NCI-H526 (cell line): ENCODE measurements at places on chromosomes 4 and X.

DNA sequence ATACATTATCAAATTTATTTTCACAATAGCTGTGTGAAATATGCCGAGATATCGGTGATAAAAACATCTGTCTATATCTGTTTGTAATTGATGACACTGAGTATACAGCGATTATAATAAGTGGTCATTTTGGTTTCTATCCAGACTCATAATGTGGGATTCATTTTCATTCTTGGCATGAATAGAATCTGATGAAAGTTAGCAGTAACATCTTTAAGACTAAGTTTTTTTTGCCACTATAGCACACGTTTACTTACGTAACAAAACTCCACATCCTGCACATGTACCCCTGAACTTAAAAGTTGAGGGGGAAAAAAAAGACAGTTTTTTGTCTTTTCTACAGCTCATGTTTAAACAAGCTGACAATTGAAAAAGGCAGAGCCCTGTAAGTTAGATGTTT, 86.4 kb downstream of the PPA2 start:
- DNase-seq: no peak

DNA sequence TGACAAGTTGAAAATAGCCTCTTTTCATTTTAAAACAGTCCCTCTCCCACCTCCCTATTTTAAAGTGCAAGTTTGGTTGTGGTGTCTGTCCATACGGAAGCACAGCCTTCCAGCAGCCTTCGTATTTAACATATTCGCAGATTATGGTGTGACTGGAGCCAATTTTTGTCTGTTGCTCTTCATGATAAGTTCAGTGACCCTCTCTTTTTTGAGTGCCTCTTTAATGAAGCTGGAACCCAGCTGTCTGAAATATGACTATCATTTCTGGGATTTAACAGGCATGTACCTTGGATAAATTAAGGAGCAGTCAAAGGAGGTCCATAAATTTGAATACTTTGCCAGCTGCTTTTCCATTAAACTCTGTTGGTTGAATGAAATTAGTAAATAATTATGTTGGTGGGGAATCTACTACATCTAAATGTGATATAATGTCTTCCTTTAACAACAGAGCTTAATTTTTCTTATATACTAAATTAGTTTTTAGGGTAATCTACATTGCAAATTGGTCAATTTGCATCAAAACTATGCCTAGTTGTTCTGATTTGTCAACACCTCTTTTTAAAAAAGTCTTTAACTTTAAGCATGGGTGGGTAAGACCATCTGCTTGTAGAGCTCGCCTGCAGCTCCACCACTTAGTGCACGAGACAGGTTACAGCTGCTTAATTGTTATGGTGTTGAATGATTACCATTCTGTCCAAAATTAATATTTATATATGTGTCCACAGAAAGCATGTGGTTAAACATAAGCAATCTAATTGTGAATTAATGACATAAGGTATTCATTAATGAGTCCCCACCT, 216.6 kb downstream of the DCTD start:
- DNase-seq: no peak

- no peak for DNase-seq
Measured at GRCh38 chr4:65265526-65265925, 404.8 kb downstream of the EPHA5 start.

- no peak for DNase-seq
Measured at GRCh38 chr4:56773346-56773745, 48.2 kb downstream of the SPINK2 start.

- DNase-seq: no peak
Measured at GRCh38 chr4:165190591-165191347, 16.6 kb upstream of the KLHL2 start.

DNA sequence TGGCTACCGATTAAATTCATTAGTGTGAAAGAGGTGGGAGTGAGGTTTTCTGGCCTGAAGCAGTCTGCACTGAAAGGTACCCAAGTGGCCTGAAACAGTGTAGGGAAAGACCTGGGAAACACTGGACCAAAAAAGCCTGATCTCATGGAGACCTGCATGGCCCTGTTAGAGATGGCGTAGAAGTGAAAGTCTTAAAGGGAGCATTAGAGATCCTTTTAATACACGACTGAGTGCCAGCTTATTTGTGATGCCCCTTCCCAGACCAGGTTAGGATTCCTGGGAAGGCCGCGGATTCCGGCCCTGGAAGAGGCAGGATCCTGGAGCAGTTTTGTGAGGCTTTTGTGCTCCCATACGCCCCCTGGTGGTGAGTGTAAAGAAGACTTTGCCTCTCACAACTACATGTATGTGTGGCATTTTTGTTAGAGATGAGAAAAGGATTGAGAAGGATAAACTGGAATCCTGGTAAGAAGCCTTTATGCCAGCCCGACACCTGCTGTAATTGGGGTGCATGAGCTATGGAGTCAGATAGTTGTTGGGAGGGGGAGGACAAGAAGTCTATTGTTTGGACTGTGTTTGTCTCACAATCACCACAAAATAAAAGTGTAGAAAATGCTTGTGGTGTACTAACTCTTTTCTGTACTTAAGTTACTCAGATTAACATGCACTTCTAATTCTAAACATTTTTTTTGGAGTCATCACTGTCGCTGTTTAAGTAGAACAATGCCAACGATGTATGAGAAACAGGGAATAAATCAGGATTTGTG, 54.0 kb downstream of the JADE1 start:
- DNase-seq: peak; percentile 54

DNA sequence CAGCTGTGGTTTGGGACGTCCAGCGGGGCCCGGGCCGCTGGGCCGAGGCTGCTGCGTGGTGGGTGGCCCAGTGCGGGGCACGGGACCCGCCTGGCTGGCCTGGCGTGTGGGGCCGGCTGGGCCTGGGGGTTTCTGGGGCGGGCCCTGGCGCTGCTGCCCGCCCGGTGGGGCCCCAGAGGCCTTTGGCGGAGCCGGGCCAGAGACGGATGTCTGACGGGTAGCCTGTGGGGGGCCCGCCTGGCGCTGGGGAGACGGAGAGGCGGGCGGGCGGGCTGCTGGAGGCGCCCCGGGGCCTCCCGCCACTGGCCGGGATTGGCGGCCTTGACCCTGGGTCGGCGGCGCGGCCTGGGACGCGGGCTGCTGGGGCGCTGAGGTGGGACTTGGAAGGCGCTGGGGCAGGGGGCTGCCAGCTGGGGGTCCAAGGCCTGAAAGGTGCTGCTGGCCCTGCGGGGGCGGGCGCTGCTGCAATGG, 8.1 kb upstream of the TIMP1 start:
- no peak for DNase-seq

DNA sequence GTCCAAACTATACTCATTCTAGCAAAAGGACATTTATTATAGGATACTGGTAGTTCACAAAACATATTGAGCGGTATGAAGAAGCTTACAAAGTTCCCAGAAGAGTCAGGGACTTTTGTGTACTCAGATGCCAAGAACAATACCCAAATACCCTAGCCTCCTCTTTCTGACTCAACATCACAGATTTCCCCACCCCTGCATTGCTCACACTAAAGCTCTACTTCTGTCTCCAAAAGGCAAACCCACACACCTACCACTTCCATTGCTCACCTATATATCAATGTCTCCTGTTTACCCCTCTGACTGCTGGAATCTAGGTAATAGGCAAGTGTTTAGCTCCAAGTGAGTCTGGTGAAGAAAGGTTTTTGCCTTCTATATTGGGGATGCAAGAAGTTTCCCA, 100.7 kb upstream of the HCCS start:
- no peak for DNase-seq
